ENCODE measurements at places on chromosomes 4 and X.

DNA sequence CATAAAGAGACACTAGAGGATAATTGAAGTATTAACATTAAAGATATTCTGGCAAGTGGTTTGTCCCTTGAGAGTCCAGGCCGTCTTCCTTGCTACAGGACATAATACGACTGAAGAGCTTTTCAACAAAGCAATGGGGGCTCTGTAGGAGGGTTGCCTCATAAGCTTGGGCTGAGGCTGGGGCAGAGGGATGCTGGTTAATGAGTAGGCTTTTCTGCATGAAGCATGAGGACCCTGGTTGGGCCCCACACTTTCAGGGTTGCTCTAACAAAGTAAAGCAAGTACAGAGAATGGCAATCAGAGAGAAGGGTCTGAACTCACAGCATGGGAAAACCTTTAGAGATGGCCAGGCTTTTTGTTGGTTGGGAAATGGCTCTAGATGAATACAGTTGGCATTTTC is 281.3 kb downstream of the IDS start:
- DNase-seq = no peak

GRCh38 chr4:44493924-44494323 is 45.3 kb upstream of the KCTD8 start:
- no peak for DNase-seq

DNA sequence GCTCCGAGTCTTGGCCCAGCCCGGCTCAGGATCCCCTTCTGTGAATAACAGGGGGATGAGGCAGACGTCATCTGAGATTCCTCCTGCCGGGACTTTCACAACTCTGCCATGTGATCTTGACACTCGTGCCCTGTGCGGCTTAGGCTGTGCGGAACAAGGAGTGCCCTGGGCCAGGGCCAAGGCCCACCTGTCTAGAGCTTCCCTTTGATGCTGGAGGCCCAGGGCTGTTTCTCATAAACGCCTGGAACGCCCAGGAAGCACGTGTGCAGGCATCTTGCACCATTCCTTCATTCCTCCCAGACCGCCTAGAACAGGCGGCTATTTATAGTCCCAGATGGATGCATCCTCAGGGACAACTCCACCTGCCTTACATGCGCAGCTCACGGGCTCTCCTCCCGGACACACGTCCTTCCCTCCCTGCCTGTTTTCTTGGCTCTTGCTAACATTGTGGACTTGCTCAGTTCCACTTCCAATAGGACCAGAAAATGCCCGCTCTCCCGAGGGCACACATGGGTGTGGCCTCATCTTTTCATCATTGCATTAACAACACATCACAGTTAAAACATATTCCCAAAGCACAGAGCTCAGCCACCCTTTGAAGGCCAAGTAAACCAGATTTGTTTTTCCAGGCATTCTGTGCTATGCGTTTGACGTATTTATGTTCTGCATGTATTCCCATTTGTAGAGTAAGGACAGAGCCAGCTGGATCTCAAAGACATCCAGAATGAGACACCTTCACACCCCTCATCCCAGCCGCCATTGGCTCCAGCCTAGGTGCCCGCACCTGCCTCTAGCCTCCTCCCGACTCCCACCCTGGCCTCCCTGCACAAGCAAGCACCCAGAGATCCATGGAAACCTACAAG is 57.2 kb downstream of the ABLIM2 start:
- no peak for DNase-seq

GRCh38 chr4:53005808-53006207 is 143.7 kb downstream of the RASL11B start:
- no peak for DNase-seq

- DNase-seq = no peak
These were observed 2.2 kb downstream of the FUNDC2 start for GRCh38 chrX:155028877-155029291.

- DNase-seq = no peak
These were observed 43.2 kb upstream of the TMSB15B start for GRCh38 chrX:103919270-103919637.

GRCh38 chr4:124768596-124769365 is 56.2 kb upstream of the ANKRD50 start:
- no peak for DNase-seq

DNA sequence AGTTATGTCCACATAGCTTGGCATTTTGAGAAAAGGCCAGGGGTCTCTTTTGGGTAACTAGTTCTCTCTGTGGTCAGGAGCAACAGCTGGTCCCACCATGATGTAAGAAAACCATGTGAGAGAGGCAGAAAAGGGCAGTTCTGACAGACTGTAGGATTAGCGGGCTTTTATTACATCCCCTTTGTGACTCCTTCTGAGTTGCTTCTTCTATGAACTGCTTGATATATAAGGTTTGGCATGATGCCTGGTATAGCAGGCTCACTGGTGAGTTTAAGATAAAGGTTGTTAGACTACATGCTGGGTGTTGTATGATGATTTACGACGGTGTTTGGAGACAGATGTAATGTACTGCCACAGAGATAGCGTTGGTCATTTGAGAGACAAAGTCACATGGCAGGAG is 2308.1 kb upstream of the AGA start:
- no peak for DNase-seq

DNA sequence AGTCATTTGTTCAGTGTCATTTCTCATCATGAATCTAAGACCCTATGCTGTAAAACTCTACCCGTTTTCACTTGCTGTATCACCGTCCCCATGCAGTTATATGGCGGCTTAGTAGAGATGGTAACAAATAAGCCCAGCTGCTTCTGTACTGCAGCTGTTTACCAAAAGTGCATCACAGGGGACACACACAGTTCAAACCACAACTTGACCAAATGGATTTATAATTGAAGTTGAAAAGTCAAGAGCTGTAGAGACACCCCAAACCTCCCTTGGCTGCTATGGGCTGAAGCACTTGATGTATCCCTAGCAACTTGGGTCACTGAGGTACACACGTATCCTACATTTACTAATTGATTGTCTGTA is 219.0 kb upstream of the FGF13 start:
- no peak for DNase-seq

GRCh38 chrX:135544338-135544948 is 24.0 kb downstream of the INTS6L start:
- no peak for DNase-seq

DNA sequence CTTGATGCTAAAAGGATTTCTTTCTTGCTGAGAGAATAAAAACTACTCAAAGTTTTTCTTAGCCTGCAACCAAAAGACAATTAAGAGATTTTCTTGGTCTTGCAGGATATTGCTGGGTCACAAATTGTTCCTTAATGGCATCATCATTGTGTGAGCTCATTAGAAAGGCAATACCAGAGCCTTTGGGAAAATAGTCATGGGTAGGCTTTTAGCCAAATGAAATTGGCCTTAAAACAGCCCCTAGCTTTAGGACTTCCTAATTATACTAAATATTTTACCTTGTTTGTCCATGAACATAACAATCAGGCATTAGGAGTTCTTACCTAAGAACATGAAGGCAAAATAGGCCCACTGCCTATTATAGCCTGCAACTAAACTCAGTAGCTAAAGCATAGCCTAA is 10.4 kb upstream of the FAM13A start:
- no peak for DNase-seq

DNA sequence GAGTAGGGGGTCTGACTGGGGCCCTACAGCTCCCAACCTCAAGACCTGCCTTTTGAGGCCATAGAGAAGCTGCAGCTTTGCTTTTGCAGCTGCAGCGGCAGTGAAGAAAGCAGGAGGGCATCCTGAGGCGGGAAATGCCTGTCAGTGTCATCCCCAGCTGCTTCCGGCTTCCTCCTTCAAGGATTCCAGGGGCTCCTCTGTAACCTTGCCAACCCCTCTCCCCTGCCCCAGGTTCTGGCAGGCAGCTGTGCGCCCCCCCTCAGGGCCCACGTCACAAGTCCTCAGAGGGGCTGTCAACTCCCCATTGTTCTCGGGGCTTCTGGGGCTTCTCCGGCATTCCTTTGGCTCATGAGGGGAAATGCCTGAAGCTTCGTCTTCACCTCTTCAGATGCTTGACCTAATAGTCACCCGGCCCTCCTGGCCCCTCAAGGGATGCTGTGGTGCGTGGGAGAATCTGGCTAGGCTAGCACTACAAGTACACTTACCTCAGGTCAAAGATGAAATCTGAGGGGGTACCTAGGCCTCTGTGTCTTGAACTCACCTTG is 31.9 kb downstream of the APLN start:
- no peak for DNase-seq

- DNase-seq = no peak
These were observed at the start of gene SH3D19 for GRCh38 chr4:151325111-151325948. Gene SH3D19 (minus strand): TSS chr4:151325605. CDS start chr4:151325352, 253 bp downstream.

DNA sequence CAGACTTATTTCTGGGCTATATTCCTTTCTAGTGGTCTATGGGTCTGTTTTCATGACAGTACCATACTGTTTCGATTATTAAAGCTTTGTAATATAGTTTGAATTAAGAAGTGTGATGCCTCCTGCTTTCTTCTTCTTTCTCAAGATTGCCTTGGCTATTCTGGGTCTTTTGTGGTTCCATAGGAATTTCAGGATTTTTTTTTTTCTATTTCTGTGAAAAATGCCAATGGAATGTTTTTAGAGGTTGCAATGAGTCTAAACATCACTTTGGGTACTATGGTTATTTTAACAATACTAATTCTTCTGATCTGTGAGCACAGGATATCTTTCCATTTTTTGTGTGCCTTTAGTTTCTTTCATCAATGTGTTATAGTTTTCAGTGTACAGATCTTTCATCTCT is 204.3 kb upstream of the HCCS start:
- no peak for DNase-seq

DNA sequence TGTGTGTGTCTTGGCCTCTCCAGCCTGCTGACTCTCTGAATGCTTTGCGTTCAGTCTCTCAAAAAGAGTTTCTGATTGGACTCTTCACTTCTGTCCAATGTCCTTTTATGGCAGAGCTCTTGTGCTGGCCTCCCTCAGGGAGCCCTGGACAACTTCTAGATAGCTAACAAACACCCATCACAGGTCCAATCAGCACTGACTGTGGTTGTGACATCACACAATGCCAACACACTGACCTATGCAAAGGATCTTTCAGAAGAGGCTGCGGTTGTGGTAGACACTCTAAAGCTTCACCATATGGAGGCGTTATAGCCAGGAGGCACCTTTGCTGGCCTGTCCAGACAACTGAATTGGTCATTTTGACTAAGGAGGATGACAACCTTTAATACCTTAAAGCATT is 53.8 kb upstream of the LSM6 start:
- no peak for DNase-seq

GRCh38 chr4:86484241-86484640 is 109.9 kb upstream of the PTPN13 start:
- no peak for DNase-seq

- DNase-seq = no peak
These were observed 26.2 kb downstream of the FBXW7 start for GRCh38 chr4:152509595-152510225.

DNA sequence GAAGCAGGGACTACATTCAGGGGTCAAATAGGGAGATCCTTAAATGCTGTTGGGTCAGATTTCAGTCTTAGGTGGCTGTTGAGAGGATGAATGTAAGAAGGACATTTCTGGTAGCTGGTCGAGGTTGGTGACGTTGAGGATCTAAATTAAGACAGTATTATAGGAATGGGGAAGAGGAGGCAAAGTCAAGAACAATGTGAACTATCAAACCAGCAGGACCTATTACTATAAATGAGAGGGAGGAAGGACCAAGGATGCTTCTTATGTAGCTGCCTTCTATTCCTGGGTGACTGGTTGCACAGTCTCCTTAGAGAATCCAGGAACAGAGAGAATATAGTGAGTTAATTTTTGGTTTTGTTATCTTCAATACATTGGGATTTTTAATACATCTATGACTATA is 118.5 kb upstream of the BMPR1B start:
- no peak for DNase-seq

GRCh38 chr4:54585321-54586000 is 72.3 kb upstream of the KIT start:
- no peak for DNase-seq

- no peak for DNase-seq
These were observed 84.9 kb downstream of the CBLL2 start for GRCh38 chrX:22357621-22358020.

DNA sequence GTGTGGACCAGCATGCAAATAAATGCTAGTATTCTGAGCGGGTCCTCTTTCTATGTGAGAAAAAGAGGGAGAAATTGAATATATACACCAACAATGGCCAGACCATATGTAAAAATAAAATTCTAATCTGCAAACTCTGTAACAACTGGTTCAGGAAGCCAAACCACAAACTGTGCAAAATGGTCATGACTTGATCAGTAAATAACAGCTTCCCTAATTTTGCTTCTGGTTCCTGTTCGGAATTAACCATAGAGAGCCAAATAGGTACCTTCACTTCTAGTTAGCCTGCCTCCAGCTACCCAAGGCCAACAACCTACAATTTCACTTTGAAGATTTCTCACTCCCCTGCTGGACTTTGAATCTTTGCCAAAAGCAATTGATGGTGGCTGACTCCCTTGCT is 1313.2 kb downstream of the ADGRL3 start:
- no peak for DNase-seq

DNA sequence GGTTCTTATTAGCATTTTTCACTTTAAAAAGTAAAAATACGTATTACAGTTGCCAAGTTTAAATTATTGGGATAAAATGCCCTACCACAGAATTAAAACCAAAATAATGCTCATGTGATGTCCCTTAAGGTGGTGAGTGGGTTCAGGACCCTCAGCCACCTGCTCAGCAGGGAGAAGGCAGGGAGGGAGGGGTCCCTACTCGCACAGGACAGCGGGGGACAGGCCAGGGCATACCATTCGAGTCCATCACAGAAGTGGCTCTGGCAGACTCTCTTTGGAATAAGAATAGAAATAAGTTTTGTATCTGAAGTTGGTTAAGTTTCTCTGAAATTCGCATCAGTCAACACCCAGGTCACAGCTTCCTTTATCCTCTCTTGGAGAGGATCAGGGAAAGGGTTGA is 37.7 kb downstream of the NOP14 start:
- DNase-seq = no peak

GRCh38 chr4:8182294-8182693 is 16.8 kb upstream of the SH3TC1 start:
- DNase-seq = no peak

DNA sequence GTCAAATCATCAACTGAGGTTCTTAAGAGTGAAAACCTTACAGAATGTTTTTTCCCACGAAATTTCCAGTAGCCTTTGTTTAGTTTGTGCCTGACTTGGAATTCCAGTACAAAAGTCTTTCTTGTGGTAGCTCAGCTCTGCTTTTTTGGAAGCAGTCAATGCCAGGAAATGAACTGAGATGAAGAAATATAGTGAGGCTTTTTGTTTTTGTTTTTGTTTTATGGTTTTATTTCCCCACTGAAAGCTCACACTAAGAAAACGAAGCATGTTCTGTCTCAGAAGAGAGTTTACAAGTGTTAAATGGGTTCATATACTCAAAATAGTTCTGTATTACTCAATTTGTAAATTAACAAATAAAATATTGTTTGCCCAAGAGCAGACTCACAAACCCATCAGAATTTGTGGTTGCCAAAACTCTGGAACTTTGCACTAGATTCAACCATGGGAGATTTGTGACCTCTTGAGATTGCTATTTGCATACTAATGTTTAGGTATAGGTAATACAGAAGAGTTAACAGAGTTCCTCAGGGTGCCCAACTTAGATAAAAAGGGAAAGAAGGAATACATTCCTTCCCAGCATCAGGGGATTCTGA is 1060.8 kb downstream of the FAT4 start:
- no peak for DNase-seq

- DNase-seq = no peak
These were observed 15.3 kb downstream of the CTAG1B start for GRCh38 chrX:154603438-154604430.
